ENCODE measurements at places on chromosomes 3 and 15.

GRCh38 chr15:75045332-75046015 lies 22.1 kb downstream of the PPCDC start:
- no peak for DNase-seq

- no peak for DNase-seq
These were observed 1.9 kb downstream of the COL8A1 start for GRCh38 chr3:99640214-99640851.

GRCh38 chr15:39554746-39555387 lies 26.0 kb upstream of the THBS1 start:
- no peak for DNase-seq

DNA sequence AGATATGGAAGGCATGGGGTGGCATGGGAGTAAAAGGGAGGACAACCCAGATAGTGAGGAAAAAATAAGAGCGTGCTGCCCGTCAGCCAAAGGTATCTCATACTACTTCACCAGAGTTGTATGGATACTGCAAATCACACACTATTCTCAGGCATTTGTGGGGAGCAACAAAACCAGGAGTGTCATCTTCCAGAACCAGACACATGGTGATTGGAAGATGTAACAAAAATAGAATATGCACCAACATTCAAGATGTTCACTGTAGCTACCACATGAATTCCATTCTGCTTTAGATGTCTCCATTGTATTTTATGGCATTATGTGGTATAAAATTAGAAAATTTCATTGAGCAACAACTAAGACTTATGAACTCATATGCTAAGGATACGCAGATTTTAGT lies 34.9 kb downstream of the CD47 start:
- no peak for DNase-seq

DNA sequence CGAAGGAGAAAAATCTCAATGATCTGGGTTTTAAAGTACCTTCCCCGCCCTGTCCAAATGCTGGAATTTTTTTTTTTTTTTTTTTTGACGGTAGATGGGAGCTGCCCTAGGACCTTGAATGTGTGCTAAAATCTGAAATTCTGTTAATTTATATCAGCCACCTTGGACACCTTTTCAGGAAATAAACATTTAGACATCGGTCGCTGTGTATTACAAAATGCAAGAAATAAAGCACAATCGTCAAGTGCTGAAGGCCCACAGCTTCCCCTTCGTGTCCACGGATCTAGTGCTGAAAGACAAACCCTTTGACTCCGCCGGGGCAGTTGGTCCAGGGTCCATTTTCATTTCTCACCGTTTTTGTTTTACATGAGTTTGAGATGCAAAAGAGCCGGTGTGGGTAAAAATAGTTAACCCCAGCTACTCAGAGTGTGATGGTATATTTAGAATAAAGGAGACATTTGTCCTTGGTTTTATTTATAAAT lies 90.2 kb upstream of the CHD2 start:
- no peak for DNase-seq

Data from activated CD4-positive, alpha-beta T cell treated with anti-CD3 and anti-CD28 coated beads for 4 hours (primary cell).